SJCRH30 (cell line): ENCODE measurements at places on chromosomes 3 and 15.
A peak's percentile ranks its signal among the peaks of the same experiment; 100 is the strongest.

- DNase-seq = peak; percentile 69
Measured at GRCh38 chr15:32844118-32844711, 126.4 kb downstream of the GREM1 start.

DNA sequence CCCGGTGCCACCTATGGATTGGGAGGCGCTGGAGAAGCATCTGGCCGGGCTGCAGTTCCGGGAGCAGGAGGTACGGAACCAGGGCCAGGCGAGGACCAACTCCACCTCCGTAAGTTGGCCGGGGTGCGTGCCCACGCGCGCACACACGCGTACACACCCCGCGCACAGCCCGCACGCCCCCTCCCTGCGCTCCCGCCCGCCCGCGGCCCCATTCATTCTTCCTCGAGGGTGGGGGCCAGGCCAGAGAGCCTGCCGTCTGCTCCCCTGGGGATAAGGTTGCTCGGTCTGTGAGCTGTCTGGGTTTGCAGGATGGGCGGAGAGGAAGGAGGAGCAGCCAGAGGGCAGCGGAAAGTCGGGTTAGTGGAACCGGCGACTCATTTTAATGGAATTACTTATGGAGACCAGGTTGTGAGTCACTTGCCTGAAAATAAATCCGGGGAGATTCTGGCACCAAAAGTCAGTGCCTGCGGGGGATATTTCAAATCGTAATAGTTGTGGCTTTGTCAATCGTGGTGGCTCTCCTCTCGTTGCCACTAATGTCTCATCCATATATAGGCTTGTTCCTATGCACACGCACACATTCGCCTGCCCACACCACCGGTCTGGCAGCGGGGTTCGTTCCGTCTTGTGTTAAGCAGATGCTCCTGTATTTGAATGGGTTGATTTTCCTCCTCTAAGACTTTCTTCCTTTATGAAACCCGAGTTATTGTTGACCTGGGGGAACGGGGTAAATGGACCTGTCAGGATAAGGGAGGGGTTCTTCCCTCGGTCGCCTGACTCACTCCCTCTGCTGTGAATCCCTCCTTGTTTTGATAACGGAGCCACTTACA is 223.4 kb upstream of the IL12A start:
- DNase-seq = peak; percentile 83

GRCh38 chr15:34773013-34773412 is 18.2 kb upstream of the GJD2 start:
- no peak for DNase-seq

- no peak for DNase-seq
Measured at GRCh38 chr3:45880725-45881077, 5.6 kb upstream of the CCR9 start.

DNA sequence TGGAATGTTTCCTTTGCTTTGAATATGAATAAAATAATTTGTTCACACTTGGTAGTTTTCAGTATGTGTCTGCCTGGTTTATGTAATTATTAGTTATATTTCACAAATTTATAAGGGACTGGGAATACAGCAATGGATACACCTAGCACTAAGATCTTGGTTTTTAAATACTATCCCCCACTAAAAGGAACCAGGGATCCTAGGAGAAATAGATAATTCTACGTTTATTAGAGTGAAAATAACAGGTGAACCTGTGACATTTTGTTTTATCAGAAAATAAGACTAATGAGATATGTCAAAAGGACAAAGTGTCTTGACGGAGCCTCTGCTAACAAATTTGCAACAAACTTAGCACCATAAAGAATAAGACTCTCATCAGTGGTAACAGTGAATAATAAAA is 3.4 kb downstream of the PSMD6 start:
- no peak for DNase-seq

DNA sequence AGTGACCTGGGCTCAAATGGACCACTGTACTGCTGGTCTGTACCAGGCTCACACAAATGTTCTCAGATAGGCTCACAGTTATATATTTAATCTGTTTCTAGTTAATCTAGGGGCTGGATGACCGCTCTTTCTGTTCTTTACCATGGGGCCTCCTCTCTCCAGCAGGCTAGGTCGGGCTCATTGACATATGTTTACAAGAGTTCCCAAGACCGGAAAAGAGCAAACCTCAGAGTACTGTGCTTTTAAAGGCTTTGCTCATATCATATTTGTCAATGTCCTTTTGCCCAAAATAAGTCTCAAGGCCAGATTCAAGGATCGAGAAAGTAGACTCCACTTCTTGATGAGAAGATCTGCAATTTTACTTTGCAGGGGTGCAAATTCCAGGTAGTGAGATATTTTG is 348.0 kb upstream of the EPHA6 start:
- DNase-seq = no peak

- DNase-seq = no peak
Measured at GRCh38 chr15:30939161-30939560, 35.4 kb downstream of the FAN1 start.

- DNase-seq = no peak
Measured at GRCh38 chr15:39438799-39439592, 141.9 kb upstream of the THBS1 start.

DNA sequence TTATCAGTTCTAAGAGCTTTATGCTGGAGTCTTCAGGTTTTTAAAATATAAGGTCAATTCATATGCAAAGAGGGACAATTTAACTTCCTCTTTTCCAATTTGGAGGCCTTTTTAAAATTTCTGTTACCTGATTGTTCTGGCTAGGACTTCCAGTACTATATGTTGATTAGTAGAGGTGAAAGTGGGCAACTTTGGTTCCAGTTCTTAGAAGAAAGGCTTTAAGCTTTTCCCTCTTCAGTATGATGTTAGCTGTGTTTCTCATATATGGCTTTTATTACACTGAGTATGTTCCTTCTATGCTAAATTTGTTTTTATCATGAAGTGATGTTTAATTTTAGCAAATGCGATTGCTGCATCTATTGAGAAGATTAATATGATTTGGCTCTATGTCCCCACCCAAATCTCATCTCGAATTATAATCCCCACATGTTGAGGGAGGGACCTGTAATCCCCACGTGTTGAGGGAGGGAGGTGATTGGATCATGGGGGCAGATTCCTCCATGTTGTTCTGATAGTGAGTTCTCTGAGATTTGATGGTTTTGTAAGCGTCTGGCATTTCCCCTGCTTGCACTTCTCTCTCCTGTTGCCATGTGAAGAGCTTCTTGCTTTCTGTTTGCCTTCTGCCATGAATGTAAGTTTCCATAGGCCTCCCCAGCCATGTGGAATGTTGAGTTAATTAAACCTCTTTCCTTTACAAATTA is 33.8 kb downstream of the FAIM start:
- no peak for DNase-seq

DNA sequence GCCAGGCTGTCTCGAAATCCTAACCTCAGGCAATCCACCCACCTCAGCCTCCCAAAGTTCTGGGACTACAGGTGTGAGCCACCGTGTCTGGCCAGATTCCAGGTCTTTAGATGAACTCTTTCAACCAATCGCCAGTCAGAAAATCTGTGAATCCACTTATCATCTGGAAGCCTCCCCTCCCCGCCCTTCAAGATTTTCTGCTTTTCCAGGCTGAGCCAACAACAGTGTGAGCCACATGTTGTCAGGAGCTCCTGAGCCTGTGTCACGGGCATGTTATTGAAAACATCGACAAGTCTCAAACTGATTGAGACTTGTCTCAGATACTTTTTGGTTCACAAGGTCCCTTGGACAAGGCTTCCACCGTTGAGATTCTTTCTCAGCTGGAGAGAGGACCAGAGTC is 52.0 kb upstream of the TRPM1 start:
- DNase-seq = no peak

DNA sequence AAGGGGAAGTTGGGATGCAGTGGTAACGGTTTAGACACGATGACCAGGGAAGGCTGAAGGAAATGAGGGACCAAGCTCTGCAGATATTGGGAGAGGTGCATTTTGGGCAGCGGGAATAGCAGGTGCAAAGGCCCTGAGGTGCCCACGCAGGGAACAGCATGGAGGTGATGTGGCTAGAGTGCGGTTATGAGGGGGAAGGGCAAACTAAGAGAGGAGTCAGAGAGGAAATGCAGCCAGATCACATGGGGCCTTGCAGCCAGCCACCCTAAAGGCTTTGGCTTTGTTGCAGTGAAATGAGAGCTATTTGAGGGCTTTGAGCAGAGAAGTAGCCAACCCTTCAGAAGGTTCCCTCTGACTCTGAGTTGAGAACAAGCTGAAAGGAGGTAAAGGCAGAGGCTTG is 2.6 kb downstream of the SPATA12 start:
- no peak for DNase-seq

- no peak for DNase-seq
Measured at GRCh38 chr3:38987456-38987855, 64.3 kb downstream of the SCN11A start.

DNA sequence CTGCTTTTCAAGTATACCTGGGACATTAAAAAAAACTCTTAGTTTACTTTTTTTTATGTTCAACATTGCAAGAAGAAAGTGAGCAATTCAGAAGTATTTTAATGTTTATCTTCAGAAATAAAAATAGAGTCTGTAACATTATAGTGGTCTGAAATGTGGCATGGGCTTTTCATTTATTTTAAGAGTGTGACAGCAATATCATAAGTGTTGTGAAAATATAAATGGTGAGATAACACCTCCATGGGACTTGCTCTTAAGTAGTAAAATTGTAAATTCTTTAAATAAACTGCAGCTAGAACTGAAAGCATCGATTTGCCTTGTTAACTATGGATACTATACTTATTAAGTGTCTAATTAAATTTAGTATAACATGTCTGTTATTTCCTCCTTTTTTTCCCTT is 48.8 kb upstream of the ZCWPW2 start:
- no peak for DNase-seq

DNA sequence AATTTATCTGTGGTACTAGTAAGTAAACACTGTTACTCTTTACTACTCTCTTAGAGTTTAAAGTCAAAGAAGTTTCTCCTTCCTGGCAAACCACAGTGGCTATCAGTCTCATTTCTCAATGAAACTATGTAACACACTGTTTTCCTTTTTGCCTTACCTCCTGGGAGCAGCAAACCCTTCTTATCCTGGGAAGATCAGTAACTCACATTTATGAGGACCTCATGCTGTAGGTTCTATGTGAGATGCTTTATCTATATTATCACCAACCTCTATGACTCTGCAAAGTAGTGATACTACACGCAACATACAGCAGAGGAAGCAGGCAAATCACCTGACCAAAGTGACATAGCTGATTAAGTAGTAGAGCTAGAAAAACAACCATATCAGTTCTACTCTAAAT is 35.3 kb downstream of the PBRM1 start:
- no peak for DNase-seq

DNA sequence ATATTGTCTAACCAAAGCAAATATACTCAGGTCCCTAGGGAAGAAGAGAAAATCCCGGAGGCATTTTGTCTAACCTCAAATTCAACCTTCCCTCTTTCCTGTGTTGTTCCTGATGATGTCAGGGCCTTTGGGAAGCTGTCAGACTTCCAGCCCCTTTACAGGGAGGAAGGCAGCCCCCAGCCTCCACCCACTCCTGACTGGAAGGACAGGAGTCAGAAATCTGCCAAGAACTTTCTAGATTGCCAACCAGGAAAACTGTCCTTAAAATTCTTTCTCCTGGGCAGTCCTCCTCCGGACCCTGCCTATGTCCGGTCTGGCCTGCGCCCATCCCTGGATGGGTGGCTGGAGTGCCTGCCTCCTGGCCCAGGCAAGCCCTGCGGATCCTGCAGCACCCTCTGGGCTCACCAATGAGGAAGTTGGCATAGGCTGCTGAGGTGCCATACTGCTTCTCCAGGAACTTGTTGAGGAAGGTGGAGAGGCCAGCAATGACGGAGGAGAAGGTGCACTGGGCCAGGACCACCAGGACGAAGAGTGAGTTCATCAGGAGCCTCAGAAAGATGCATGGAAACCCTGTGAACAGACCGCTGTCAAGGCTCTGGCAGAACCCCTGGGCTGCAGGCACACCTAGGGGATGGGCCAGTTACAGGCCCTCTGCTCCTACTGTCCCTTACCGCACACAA is 52.6 kb upstream of the RAB6B start:
- DNase-seq = peak; percentile 19

DNA sequence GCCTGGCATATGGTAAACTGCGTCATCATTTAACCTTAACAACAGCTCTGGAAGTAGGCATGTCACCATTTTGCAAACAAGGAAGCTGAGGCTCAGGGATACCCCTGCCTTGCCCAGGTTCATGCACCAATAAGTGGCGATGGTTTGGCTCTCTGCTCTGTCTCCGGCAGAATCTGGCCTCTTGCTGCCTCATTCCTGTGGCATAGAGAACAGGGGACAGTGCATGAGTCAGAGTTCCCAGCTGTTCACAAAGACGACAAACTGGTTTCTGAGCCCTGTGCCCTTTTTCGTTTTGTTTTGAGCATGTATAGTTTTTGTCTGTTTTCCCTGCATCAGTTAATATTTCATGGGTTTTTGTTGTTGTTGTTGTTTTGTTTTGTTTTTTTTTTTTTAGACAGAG is 236.8 kb downstream of the OPA1 start:
- DNase-seq = peak; percentile 85

GRCh38 chr3:169699070-169699469 is 35.6 kb upstream of the MECOM start:
- DNase-seq = peak; percentile 5

DNA sequence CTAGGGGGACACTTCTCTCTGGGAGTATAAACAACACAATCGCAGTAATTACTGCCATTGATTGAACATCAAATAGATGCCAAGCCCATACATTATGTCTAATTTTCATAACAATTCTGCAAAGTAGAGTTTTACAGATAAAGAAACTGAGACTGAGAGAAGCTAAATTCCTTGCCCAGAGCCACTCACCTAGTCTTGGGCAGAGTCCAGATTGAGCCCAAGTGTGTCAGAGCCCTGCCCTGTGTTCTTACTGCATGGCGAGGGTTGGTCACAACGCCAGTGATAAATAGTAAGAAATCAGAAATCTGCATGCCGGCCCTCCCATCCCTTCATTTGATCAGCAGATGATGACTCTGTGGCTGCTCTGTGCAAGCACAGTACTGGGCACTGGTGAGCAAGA is 106.3 kb downstream of the C3orf70 start:
- DNase-seq = no peak

- no peak for DNase-seq
Measured at GRCh38 chr3:10185804-10186762, 21.4 kb downstream of the IRAK2 start.

DNA sequence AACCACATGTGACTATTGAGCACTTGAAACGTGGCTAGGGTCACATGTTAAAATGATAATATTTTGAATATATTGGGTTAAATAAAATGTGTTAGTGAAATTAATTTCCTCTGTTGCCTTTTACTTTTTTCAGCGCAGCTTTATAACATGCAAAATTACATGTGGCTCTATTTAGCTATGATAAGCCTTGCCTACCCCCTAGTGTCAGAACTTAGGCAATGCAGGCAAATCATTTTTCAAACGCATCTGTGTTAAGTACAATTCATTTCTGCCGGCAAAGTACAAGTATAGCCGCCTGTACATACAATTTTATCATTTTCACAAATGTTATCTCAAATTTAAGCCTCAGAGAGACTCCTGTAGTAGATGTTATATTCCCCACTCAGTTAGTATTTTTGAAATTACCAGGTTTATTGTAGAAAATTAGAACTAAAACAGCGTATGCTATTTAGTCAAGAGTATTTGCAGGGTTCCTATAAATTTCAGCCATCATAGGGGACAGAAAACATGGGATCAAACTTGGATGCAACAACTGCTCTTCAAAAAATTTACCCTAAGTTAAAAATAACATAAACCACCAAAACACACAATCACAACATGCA is 56.1 kb downstream of the TAFA4 start:
- DNase-seq = peak; percentile 61
